ENCODE measurements at places on chromosomes 7 and 10. TPM values are rescaled to one million over a fixed set of nuclear protein-coding genes. Genes with fewer than 3 reads are reported as not detected.

GRM3 gene
- total RNA-seq = not detected

TIMM23B gene
- total RNA-seq = 17.2 TPM

PODXL gene
- total RNA-seq = 2.3 TPM

TRPV5 gene
- total RNA-seq = not detected

NPFFR1 gene
- total RNA-seq = not detected

ACSM6 gene
- total RNA-seq = not detected

PNLIPRP1 gene
- not detected for total RNA-seq

RTKN2 gene
- total RNA-seq = 11.9 TPM

ANKRD1 gene
- 1.4 TPM for total RNA-seq

SEMA3A gene
- total RNA-seq = 118 TPM

CALML3 gene
- total RNA-seq = not detected

PNLIP gene
- not detected for total RNA-seq

LSM8 gene
- total RNA-seq = 69.5 TPM
